Substantia nigra (tissue), 51 donors: ENCODE measurements at places on chromosomes 1 and 21.

DNA sequence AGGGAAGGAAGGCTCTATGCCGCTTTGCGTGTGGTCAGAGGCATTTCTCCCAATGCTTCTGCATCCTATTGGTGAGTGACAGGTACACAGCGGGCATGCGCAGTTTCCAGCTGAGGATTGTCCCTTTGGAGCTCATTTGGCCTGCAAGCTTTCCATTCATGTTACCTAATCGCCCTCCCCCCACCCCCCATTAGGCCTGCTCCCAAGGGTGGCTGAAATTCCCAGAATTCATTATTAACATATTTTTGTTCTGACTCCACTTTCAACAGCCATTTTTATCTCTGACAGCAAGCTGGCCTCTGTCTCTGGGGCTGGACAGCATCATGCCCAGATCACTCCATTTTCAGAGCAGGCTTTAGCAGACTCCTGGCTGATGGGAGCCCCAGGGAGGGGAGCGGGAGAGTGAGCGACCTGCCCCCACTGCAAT is 25.6 kb downstream of the MIS18A start:
- DNase-seq: no peak

GRCh38 chr1:241518476-241519307 is 863 bp downstream of the FH start:
- DNase-seq: no peak

GRCh38 chr1:230310381-230311163 is 115.6 kb downstream of the PGBD5 start:
- peak; percentile 50 for DNase-seq

DNA sequence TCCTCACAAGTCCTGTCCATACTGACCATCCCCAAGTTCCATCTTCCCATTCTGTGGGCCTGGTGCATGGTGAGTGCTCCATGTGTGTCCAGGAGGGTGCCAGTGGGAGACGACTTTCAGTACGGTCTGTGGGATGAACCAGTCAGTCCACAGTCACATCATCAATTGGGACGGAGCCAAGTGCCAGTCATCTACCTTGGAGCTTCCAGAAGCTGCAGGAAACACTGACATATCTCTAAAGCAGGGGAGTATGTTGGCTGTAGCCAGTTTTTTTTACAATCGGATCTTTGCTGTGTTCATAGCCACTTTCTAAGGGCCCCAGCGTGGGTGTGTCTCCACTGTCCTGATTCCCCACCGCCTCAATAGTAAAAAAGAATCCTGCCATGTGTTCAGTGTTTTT is 13.6 kb upstream of the TRIM17 start:
- no peak for DNase-seq

- DNase-seq: no peak
These were observed 63.8 kb downstream of the LMO4 start for GRCh38 chr1:87392248-87393192.
